ENCODE measurements at places on chromosomes 6 and 20. TPM values are rescaled to one million over a fixed set of nuclear protein-coding genes. Genes with fewer than 3 reads are reported as not detected.
A peak's percentile ranks its signal among the peaks of the same experiment; 100 is the strongest.

GJA1 gene
- 190 TPM for total RNA-seq

GRCh38 chr6:19849755-19850154 is 12.6 kb downstream of the ID4 start:
- H3K4me3 ChIP-seq: no peak overlapping the region
- no peak overlapping the region for H3K27ac ChIP-seq
- H3K36me3 ChIP-seq: peaks cover 13% of the 10 kb centered on the region

PCK1 gene
- 4.7 TPM for total RNA-seq

DNA sequence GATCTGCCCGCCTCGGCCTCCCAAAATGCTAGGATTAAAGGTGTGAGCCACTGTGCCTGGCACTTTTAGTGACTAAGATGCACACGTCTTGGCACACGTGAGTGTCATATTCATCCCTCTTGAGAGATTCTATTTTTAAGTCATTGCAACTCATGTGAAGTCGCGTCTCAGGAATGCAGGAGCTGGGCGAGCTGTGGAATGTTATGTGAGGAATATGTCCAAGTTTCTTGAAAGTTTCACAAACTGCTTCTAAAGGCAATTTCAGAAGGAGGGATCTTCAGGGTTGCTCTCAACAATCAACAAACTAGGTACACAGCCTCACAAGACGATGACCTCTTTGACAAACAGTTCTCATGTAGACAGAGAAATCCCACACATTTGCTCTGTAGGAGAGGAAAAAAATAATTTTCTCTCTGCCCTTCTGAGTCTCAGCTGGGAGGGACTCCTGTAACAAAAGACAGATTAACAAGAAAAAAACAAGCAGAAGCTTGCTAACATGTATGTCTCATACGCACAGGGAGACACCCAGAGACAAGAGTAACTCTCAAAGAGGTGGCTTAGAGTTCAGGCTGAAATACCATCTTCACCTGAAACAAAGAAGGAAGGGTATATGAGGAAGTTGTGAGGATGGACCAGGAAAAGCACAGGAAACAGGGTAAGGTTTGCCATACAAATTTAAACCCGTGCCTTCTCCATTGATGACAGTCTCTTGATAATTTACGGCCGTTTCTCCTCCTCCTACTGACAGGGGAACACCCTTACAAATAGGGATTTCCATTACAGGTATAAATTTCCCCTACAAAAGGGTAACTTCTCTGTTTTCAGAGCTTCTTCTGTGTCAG is 45.3 kb upstream of the FAM50B start:
- DNase-seq: no peak
- peaks cover 4% of the 10 kb centered on the region for H3K36me3 ChIP-seq
- peak overlapping the region; percentile 73 for H3K4me3 ChIP-seq
- H3K27ac ChIP-seq: peak overlapping the region; percentile 95
- no peaks in the 10 kb centered on the region for H3K27me3 ChIP-seq
- H3K4me1 ChIP-seq: peaks cover 39% of the 10 kb centered on the region

GRCh38 chr6:17086469-17086868 is 15.4 kb upstream of the STMND1 start:
- H3K4me1 ChIP-seq: peaks cover 2% of the 10 kb centered on the region
- H3K27ac ChIP-seq: no peak overlapping the region
- H3K36me3 ChIP-seq: no peaks in the 10 kb centered on the region

GRCh38 chr6:170165471-170166117 is 125.3 kb downstream of the DLL1 start:
- peak overlapping the region; percentile 11 for H3K27ac ChIP-seq
- H3K4me3 ChIP-seq: no peak overlapping the region
- H3K27me3 ChIP-seq: peaks cover 8% of the 10 kb centered on the region
- H3K36me3 ChIP-seq: no peaks in the 10 kb centered on the region
- peaks cover 11% of the 10 kb centered on the region for H3K4me1 ChIP-seq

DNA sequence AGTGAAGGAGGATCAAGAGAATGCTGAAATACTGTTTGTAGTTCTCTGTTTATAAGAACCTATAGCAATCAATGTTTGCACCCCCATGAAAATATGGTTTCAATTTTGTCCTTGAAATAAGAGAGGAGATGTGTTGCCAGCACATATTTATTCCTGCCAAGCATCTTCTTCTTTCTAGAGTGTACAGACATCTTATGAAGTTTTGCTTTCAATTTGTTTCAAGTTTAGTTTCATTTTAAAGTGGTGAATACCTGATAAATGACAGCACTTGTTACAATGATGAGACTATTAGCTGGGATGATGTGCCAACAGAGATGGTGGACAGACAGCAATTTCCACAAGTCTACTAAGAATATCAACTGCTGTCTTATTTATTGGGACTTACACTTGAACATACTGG is 39.2 kb upstream of the CENPW start:
- H3K4me3 ChIP-seq: no peak overlapping the region
- no peak overlapping the region for H3K27ac ChIP-seq
- H3K36me3 ChIP-seq: no peaks in the 10 kb centered on the region
- no peaks in the 10 kb centered on the region for H3K27me3 ChIP-seq
- H3K4me1 ChIP-seq: no peaks in the 10 kb centered on the region
- DNase-seq: no peak

DNA sequence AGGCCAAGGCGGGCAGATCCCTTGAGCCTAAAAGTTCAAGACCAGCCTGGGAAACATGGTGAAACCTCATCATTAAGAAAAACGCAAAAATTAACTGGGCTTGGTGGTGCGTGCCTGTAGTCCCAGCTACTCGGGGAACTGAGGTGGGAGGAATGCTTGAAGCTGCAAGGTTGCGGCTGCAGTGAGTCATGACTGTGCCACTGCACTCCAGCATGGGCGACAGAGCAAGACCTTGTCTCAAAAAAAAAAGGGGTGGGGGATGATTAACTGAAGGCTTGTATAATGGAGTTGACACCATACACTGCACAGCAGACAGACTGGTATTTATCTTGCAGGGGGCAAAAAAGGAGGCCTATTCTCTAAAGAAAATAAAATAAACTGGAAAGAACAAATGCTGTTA is 27.7 kb downstream of the SRPK1 start:
- no peaks in the 10 kb centered on the region for H3K27me3 ChIP-seq
- peak overlapping the region; percentile 66 for H3K27ac ChIP-seq

ALDH8A1 gene
- total RNA-seq: 0.46 TPM

DNA sequence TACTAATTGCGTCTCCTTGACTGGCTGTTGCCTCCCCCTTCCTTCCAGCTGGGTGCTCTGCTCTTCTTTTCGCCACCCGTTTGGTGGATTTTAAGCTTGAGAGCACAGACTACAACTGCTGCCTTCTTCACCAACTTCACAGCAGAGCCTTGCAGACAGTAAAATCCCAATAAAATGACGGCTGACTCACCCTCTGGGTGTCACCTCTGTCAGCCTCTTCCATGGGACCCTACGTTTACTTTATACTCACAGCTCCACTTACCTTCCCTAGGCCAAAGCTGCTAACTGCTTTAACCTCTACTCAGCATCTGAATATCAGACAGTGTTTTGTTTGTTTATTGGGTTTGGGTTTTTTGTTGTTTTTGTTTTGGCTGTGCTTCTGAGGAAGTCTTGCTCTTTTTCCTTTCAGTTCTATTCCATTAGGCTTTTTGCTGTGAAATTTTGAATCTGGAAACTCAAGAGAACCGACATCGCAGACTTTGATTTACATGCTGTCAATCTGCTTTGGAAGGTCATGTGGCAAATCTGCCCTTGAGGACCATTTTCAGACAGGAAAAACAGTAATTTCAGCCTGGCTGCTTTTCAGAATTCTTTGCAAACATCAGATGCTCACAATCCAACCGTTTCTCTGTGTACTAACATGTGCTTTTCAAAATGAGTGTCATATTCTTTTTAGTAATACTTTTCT is 2.4 kb downstream of the AGPAT4 start:
- H3K36me3 ChIP-seq: peaks cover 21% of the 10 kb centered on the region
- DNase-seq: no peak
- peaks cover 26% of the 10 kb centered on the region for H3K4me1 ChIP-seq
- H3K4me3 ChIP-seq: peak overlapping the region; percentile 58
- no peak overlapping the region for H3K27ac ChIP-seq

SLC44A4 gene
- total RNA-seq: 10.6 TPM

DNA sequence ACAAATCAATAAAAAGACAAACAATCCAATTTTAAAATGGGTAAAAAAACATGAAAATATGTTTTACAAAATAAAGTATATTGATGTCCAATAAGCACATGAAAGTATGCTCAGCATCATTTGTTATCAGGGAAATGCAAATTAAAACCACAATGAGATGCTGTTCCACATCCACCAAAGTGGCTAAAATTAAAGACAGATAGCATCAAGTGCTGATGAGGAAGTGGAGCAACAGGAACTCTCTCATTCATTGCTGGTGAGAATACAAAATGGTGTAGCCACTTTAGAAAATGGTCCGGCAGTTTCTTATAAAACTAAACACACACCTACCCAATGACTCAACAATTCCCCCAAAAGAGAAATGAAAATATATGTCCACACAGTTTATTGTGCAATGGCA is 42.3 kb upstream of the CST7 start:
- no peaks in the 10 kb centered on the region for H3K4me1 ChIP-seq
- no peak for DNase-seq
- H3K27me3 ChIP-seq: peaks cover 5% of the 10 kb centered on the region
- no peak overlapping the region for H3K4me3 ChIP-seq
- H3K27ac ChIP-seq: no peak overlapping the region

- H3K27me3 ChIP-seq: no peaks in the 10 kb centered on the region
- no peak for DNase-seq
- H3K36me3 ChIP-seq: peaks cover 20% of the 10 kb centered on the region
- H3K4me3 ChIP-seq: no peak overlapping the region
- H3K27ac ChIP-seq: no peak overlapping the region
- peaks cover 9% of the 10 kb centered on the region for H3K4me1 ChIP-seq
Measured at GRCh38 chr20:25318471-25319240, 70.8 kb downstream of the PYGB start.

GRCh38 chr6:44304282-44305199 is 8.6 kb downstream of the AARS2 start:
- peaks cover 19% of the 10 kb centered on the region for H3K36me3 ChIP-seq
- H3K27ac ChIP-seq: no peak overlapping the region
- no peak for DNase-seq

PNLDC1 gene
- 0.17 TPM for total RNA-seq

CYP24A1 gene
- total RNA-seq: 7.1 TPM

DNA sequence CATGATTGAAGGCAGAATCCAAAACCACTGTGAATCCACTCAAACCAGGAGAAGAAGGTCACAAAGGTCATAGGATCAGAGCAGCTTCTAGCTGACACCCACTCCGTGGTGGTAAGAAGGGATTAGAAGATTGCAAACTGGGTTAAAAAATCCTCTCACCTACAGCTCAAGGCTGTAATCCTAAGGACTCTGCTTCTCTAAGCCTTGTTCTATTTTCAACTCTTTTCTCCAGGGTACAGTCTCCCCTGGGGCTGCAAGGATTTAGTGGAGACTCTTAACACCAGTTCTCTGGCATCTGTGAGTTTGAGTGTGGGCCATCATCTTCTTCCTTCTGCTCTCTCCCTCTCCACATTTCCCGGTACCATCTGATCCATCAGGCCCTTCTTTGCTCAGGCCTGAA is at the start of gene GUCA1A:
TSS of gene GUCA1A (plus strand) at position 264 of the 400 bp plus-strand sequence. CDS start 250 bp downstream, outside the sequence.
- H3K36me3 ChIP-seq: no peaks in the 10 kb centered on the region
- no peaks in the 10 kb centered on the region for H3K27me3 ChIP-seq
- DNase-seq: no peak
- no peak within 1 kb of the TSS for H3K4me3 ChIP-seq
- no peak within 1 kb of the TSS for H3K27ac ChIP-seq

PRICKLE4 gene
- total RNA-seq: 2.1 TPM

ADAM33 gene
- 8.2 TPM for total RNA-seq

OOEP gene
- not detected for total RNA-seq

KHDC1 gene
- total RNA-seq: 2.0 TPM

DNA sequence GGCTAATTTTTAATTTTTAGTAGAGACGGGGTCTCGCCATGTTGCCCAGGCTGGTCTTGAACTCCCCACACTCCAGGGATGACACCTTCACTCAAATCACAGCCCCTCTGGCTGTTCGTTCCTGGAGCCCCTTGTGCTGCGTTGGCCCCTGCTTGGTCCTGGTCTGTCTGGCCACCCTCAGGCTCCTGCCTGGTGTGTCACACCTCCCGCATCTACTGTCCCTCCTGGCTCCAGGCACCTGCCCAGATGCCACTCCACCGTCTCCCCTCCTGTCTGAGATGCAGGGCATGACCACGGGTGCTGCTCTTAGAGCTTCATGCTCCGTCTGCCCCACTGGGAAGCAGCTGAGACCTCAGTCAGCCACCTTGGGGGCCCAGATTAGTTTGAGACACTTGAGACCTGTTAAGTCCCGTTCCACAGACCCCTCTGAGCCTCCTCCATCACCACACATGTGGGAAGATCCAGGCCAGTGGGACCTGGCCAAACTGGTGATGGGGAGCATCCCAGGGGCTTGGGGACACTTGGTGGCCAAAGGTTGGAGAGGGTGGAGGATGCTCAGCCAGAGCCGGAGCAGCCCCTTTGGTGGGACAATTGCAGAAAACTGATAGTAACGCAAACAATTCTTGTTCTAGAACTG is 21.9 kb upstream of the NPBWR2 start:
- no peak overlapping the region for H3K27ac ChIP-seq
- H3K27me3 ChIP-seq: peaks cover 18% of the 10 kb centered on the region
- no peaks in the 10 kb centered on the region for H3K4me1 ChIP-seq
- DNase-seq: no peak
- H3K4me3 ChIP-seq: no peak overlapping the region
- no peaks in the 10 kb centered on the region for H3K36me3 ChIP-seq

DNA sequence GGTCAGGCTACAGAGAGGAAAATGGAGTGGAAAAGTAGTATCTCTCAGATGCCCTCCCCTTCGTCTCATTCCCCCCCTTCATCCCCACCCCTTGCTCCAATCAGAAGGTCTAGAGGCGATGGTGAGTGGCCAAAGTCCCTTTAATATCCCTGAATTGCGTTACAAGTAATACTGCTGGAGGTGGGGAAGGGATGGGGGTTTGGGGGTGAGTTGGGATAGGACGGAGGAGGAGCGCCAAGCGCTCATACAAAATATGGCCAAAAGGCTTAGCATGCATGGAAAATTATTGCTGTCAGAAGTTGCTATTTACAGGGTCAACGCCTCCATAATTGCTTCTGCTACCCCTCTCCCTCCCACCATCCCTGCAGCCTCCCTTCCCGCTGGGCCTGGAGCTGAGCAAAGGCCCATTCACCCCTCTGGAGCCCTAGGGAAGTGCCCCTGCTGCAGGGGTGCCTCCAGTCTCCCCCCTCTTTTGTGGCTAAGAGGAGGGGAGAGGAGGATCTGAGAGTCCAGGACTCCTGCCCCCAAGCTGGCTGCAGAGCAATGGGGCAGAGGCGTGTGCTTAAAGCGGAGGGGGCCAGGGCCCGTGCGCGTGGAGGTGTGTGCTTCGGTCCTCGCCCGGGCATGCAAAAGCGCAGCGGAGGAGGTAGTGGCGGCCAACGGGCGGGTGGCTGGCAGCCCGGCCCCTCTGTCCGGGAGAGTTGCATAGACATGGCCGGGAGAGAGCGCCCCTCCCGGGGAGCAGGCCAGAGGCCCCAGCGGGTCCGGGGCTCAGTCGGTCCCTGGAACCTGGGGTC is 8.7 kb upstream of the SRXN1 start:
- H3K36me3 ChIP-seq: no peaks in the 10 kb centered on the region
- peak overlapping the region; percentile 92 for H3K27ac ChIP-seq
- H3K27me3 ChIP-seq: peaks cover 57% of the 10 kb centered on the region
- no peak overlapping the region for H3K4me3 ChIP-seq
- peaks cover 17% of the 10 kb centered on the region for H3K4me1 ChIP-seq
